CD4-positive, alpha-beta T cell treated with Interleukin-1 beta for 1 hour (primary cell): ENCODE measurements at places on chromosomes 6 and 20.

DNA sequence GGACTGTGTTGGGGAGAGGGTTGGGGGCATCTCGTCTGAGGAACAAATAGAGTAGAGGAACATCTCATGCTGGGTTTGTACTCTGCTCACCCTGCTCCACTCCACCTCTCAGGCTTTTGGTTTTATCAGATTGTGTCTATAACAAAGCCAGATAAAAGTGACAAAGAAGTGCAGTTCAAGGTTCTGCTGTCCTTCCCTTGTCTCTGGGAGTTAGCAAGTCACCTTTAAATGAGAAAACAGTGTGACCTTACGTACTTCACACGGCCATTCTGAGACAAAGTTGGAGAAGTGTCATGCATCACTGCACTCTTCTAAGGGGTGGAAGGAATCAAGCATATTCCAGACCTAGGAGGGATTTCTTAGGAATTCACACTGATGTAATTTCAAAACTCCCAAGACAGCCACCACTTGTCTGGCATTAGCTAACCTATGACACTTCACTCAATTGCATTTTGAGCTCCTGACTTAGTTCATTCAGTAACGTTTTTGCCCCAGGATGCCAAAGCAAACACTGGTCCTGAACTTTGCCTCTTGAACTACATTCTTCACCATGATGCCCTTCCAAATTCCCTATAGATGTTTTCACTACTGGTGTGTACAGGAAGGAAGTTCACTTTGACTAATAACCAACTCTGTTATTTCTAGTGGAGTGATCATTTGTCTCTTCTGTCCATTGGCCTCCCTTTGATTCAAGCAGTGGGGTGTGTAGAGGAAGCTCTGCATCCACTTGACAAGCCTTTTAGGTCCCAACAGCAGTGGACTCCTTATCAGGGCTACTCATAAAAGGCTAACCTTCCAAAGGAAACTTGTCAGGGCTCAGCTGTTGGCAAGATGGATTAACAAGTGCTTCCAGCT, 647.6 kb upstream of the FLRT3 start:
- no peak for DNase-seq

- DNase-seq: no peak
Observed at GRCh38 chr6:164107297-164107995, 692.9 kb downstream of the QKI start.

DNA sequence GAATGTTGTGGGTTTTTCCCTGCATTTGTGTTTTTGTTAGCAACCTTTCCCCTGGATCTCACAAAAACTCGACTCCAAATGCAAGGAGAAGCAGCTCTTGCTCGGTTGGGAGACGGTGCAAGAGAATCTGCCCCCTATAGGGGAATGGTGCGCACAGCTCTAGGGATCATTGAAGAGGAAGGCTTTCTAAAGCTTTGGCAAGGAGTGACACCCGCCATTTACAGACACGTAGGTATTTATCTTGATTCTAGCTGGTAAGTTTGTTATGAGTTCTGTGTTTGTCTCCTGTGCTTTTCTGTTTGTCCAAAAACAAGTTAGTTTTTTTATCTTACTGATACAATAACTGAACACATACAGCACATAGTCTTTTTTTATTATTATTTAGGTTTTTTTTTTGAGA, 3.0 kb downstream of the SLC25A27 start:
- DNase-seq: no peak

DNA sequence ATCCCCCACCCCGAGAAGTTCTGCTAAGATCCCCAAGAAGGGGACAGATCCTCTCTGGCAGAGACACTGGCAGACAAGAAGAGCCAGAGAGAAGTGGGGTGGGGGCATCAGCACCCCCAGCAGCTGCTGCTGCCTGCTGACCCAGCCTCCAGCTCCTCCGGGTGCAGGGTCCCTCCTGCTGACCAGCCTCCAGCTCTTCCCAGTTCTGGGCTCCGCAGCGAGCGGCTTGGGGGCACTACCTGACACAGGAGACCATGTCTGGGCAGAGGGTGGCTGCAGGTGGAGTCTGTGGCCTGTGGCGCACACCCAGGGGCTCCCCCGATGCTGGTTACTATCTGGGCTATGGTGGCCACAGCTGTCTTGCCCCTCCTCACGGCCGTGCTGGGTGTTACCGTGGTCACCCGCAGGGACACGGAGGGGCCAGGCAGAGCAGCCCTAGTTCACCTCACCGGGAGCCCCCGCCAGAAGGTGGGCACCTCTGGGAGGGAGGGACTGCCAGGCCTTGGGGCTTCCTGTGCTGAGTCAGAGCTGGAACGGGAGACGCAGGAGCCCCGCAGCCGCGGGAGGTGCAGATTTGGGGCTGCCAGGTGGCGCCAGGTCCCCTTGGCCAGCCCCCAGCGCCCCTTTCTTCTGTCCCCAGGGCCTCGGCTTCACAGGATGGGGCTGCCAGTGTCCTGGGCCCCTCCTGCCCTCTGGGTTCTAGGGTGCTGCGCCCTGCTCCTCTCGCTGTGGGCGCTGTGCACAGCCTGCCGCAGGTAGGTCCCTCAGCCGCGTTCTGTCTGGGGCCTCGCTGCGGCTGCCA, 630 bp downstream of the LIME1 start:
- DNase-seq: peak; percentile 51

DNA sequence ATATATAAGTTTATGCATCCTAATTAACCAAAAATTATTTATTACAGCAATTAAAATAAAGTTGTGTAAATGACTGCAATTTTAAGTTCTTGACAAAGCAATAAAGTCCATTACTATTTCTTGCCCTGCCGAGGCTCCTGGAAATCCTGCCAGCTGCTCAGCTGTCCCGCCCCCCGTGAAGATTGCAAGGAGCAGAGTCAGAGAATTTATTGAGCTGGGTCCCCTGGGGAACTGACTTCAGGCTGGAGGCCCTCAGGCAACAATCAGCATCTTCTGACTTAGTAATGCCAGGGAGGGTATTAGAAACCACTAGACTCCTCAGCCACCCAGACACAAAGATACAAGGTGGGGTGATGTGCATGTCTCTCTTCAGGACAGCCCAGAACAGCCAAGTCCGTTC, 92.3 kb downstream of the EDN3 start:
- no peak for DNase-seq

GRCh38 chr20:51680067-51680749, 88.0 kb downstream of the ATP9A start:
- no peak for DNase-seq

GRCh38 chr6:149750136-149750609, 632 bp downstream of the PCMT1 start:
- peak; percentile 43 for DNase-seq

DNA sequence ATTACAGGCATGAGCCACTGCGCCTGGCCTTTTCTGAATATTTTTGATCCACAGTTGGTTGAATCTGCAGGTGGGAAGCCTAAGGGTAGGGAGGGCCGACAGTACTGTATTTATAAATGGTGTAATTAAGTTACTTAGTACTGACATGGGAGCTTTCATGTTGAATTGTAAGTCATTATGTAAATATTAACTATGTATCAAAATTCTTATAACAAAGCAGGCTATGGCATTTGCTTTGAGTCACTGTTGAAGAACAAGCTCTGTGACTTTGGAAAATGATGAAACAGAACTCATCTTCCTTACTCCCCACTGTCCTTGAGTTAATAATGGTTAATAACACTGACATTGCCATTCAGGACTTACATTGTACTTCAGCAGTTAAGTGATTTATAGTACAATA, 63.0 kb upstream of the TXNDC5 start:
- no peak for DNase-seq

GRCh38 chr6:75624988-75625387, 23.3 kb downstream of the SENP6 start:
- DNase-seq: no peak

- no peak for DNase-seq
Observed at GRCh38 chr6:89311853-89312531, 3.1 kb downstream of the GABRR2 start.

DNA sequence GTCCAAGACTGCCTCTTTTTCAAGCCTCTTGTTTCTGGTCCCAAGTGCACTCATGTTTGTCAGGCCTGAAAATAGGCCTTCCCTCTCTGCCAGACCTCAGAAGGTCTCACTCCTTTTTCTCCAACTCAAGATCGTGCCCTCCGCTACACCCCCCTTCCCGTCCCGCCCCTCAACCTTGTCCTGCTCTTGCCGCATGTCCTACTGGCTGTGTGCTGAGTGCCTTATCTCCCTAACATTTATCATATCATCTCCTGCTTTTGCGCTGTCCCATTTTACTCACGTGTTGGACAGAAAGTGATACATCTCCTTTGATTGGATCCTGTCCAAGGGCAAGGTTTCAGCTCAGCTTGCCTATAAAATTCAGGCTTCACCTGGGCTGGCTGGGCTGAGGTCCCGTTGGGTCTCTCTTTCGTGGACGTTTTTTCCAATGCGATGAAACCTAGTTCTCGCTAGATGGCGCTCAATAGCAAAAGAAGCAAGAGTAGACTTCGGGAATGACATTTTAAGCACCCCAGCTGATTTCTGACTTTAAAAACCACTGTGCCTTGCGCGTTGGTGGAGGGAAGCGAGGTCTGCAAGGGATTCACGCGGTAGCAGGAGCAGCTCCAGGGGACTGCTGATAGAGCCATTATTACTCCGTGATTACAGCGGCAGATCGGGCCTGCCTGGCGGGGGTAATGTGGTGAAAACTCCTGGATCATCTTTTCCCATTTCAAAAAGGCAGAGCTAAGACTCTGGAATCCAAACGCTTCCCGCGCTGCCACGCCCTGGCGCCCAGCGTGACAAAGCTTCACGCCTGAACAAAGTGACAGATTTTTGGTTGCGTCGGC, 137.6 kb downstream of the IMPG1 start:
- peak; percentile 4 for DNase-seq

- DNase-seq: peak; percentile 3
Observed at GRCh38 chr6:11785774-11786579, 7.4 kb upstream of the ADTRP start.

DNA sequence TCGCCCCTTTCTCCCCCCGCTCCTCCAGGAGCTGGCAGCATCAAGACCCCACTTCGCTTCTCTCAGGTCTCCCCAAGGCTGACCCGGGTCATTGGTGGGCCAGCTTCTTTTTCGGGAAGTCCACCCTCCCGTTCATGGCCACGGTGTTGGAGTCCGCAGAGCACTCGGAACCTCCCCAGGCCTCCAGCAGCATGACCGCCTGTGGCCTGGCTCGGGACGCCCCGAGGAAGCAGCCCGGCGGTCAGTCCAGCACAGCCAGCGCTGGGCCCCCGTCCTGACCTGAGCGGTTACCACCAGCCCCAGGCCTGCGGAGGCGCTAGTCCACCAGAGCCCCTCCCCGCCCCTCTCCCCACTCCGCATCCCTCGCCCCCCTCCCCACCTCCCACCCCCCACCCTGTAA, 1.0 kb downstream of the PPDPF start:
- DNase-seq: no peak

DNA sequence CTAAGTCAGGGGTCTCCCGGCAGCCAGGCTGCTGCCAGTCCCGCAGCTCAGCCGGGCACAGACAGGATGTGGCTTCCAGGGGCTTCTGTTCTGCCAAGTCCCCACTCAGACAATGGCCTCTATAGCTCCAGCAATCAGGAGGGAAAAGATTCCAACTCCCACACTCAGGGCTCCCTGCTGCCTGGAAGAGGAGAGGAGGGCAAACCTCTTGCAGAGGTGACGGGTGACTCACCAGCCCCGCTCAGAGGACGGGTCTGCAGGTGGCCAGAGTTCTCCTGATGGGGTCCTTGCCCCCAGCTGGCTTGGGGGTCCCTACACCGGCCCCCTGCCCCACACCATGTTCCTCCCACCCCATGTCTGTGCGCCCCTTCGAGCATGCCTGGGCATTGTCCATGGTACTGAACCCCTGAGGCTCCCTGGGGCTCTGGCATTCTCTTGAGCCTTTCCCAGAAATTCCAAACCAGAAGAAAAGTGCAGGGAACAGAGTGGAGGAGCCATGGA, 32.6 kb downstream of the NTSR1 start:
- DNase-seq: no peak

DNA sequence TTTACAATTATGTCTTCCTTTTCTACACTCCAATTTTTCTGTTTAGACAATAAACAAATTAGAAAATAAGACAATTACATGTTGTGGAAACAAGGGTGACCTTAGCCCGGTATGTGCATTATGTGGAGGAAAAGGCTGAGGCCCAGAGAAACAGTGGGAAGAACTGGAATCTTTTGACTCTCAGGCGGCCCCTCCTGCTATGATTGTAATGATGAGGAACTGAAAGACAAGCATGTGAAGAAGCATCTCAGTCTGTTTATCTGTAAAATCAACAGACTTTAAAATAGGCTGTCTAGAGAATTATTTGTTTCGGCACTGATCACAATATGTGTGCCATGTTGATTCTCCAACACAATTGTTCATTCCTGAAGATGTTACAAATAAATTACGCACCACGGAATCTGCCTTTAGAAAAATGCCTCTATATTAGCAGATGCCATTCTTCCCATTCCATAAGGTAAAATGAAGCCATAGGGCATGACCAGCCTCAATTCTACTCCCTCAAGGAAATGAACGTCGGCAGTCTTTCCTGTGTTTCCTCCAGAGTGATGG, 1201.6 kb upstream of the CITED2 start:
- DNase-seq: no peak

- no peak for DNase-seq
Observed at GRCh38 chr6:36769676-36770499, 69.4 kb downstream of the CPNE5 start.

DNA sequence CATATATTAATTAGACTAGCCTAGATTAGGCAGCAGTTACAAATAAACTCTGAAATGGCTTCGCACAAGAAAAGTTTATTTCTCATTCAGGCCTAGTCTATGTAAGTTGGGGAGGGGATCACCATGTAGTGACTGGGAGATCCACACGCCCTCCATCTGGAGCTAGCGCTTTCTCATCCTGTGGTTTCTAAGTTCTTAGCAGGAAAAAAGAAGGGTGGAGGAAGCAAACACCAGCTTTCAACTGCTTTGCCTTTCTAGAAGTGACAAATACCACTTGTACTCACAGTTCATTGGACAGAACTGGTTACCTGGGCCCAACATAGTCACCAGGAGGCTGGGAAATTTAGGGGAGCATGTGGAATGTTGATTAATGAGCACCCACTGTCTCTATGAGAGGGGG, 46.6 kb downstream of the NDUFAF5 start:
- no peak for DNase-seq

- DNase-seq: no peak
Observed at GRCh38 chr20:14882846-14883245, 545.4 kb upstream of the FLRT3 start.

DNA sequence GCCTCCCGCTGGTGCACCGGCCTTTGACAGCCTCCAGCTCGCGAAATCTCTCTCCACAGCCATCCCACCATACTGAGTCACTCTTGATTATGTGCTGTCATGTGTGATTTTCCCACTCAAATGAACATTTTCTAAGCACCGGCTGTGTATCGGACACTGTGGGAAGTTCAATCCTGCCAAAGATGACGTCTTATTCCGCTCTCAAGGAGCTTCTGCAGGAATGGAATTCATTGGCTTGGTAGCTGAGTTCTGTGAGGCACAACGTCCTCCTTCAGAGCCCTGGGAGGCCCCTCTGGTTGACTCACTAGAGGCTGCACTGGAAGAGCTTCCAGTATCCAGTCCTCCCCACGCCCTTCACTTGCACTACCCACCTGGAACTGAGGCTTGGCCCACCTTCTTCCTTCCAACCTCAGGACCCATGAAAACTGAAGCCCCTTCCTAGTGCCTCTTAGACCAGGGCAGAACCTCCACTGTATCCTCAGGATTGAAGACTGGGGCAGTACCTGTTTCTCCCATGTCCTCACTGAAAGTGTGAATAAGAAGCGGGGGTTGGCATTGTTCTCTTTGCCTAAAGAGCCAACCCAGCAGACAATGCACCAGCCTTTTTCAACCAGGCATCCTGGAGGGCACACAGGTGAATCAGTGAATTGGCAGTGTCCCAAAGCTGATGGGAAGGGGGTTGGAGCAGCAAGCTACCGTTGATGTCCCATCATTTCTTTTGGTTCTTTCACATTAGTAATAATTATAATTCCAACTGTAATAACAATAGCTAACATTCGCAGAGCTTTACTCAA, 1.7 kb downstream of the UNC5CL start:
- DNase-seq: no peak

- DNase-seq: no peak
Observed at GRCh38 chr6:115945812-115946211, 114.9 kb downstream of the FRK start.
